ENCODE measurements at places on chromosomes 12 and 14. TPM values are rescaled to one million over a fixed set of nuclear protein-coding genes. Genes with fewer than 3 reads are reported as not detected.

PAPLN gene
- polyA plus RNA-seq, result 0.64 TPM

VWF gene
- polyA plus RNA-seq, result 104 TPM

DPPA3 gene
- polyA plus RNA-seq, result not detected

LPAR5 gene
- polyA plus RNA-seq, result 1.7 TPM

TROAP gene
- polyA plus RNA-seq, result 1.3 TPM

DUSP6 gene
- polyA plus RNA-seq, result 9.4 TPM

NKX2-1 gene
- not detected for polyA plus RNA-seq

PTPRO gene
- 0.42 TPM for polyA plus RNA-seq

CLEC2B gene
- 10.3 TPM for polyA plus RNA-seq

NELL2 gene
- polyA plus RNA-seq, result 0.06 TPM

RTL1 gene
- not detected for polyA plus RNA-seq

TAS2R9 gene
- not detected for polyA plus RNA-seq

MMAB gene
- 41.3 TPM for polyA plus RNA-seq

CMA1 gene
- 0.13 TPM for polyA plus RNA-seq

LIN52 gene
- polyA plus RNA-seq, result 5.3 TPM

CLMN gene
- 2.6 TPM for polyA plus RNA-seq

WIF1 gene
- polyA plus RNA-seq, result 0.04 TPM

EIF2B1 gene
- polyA plus RNA-seq, result 25.5 TPM

GPR65 gene
- polyA plus RNA-seq, result 0.29 TPM

CPNE6 gene
- not detected for polyA plus RNA-seq

COPZ1 gene
- polyA plus RNA-seq, result 64.0 TPM

FBXL14 gene
- 1.5 TPM for polyA plus RNA-seq

HOXC5 gene
- 0.01 TPM for polyA plus RNA-seq

NRXN3 gene
- polyA plus RNA-seq, result 1.1 TPM

GPD1 gene
- polyA plus RNA-seq, result 13.2 TPM

KRT72 gene
- not detected for polyA plus RNA-seq

SCFD1 gene
- polyA plus RNA-seq, result 40.2 TPM

KRT79 gene
- not detected for polyA plus RNA-seq

PZP gene
- polyA plus RNA-seq, result 0.20 TPM

TCL1B gene
- not detected for polyA plus RNA-seq

IFI27 gene
- polyA plus RNA-seq, result 721 TPM

A2M gene
- 244 TPM for polyA plus RNA-seq

C12orf76 gene
- polyA plus RNA-seq, result 5.9 TPM

PSMB11 gene
- not detected for polyA plus RNA-seq

RNU4-1 gene
- polyA plus RNA-seq, result not detected

KCNK13 gene
- 0.59 TPM for polyA plus RNA-seq

ENDOU gene
- polyA plus RNA-seq, result 0.29 TPM

TAS2R46 gene
- not detected for polyA plus RNA-seq

OR11H6 gene
- not detected for polyA plus RNA-seq

FOXM1 gene
- 0.14 TPM for polyA plus RNA-seq

Measured in heart right ventricle (tissue), 16 donors.